HS-5 (cell line): ENCODE measurements at places on chromosomes 3 and 15.

GRCh38 chr15:85527895-85528294 lies 147.5 kb downstream of the AKAP13 start:
- no peak for DNase-seq

DNA sequence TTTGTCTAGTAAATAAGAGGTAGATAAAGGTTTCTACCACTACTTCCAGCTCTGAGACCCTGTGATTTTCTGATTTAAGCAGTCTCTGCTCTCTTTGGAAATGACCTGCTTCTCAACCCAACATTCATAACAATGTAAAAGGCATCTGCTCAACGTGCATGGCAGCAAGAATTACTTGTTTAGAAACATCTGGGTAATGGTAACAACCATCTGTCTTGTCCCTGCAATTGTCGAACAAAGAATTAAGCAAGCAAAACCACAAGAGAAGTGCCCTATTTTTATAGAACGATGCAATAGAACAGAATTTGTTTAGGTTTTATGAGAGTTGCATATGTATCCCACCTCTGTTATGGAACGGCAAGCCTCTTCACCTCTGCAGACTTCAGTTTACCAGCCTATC lies 7.1 kb upstream of the FSIP1 start:
- no peak for DNase-seq

DNA sequence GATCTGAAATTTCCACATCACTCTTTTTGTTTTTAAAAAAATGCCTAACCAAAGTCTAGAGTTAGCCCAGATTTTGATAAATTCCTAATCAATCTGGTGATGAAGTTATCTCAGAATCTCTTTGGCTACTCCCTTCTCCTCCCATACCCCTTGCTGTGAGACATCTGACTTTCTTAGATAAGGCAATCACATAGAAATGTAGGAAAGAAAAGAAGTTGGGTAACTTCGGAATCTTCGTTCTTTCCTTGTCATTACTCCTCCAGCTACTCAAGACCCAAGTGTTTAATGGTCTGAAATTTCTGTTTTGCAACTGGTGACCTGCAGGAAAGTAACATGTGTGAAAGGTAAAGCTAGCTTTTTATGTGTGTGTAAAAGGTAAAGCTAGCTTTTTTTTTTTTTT lies 37.8 kb downstream of the MYL3 start:
- DNase-seq, result no peak

- no peak for DNase-seq
Observed at GRCh38 chr3:61645148-61645547, 83.8 kb downstream of the PTPRG start.

GRCh38 chr3:125480656-125481374 lies 39.2 kb downstream of the SNX4 start:
- peak; percentile 79 for DNase-seq

DNA sequence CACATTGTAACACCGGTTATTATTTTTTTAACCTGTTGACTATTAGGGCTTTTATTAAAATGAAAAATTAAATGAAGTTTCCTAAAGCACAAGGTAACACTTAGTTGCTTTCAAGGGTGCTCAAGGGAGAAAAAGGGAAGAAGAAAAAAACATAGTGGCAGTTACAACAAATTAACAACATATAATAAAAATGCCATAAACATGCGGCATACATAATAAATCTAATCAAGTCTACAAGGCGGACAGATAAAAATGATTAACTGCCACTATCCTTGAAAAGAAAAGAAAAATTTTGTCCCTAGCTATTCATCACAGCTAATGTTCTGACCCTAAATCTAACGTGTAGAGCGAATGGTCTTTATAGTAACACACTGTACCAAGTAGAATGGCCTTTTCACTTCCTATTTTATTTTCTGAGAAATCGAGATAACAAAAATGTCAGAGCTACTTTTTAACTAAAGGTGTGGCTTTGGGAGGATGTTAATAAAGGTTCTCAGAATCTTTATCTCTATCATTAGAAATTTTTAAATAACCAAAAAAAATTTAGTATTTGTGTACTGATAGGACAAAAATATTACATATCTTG lies 194.9 kb downstream of the FOXP1 start:
- no peak for DNase-seq

DNA sequence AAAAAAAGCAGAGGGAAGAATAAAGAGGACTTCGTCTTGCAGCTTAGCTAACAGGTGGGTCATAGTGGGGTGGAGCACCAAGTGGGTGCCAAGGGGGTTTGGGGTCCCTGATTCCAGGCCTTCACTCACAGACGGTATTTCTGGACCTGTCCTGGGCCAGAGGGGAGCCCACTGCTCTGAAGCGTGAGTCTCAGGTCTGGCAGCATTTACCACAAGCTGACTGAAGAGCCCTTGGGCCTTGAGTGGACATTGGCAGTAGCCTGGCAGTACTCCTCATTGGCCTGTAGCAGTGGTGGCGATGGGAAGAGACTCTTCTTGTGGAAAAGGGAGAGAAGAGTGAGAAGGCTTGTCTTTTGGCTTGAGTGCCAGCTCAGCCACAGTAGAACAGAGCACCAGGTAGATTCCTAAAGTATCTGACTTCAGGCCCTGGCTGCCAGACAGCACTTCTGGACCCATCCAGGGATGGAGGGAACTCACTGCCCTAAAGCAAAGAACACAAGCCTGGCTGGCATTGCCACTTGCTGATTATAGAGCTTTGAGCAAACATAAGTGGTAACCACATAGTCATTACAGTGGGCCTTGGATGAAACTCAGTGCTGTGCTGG lies 72.9 kb downstream of the GLDN start:
- no peak for DNase-seq

- DNase-seq, result no peak
Observed at GRCh38 chr3:156803952-156804741, 22.0 kb upstream of the LEKR1 start.

DNA sequence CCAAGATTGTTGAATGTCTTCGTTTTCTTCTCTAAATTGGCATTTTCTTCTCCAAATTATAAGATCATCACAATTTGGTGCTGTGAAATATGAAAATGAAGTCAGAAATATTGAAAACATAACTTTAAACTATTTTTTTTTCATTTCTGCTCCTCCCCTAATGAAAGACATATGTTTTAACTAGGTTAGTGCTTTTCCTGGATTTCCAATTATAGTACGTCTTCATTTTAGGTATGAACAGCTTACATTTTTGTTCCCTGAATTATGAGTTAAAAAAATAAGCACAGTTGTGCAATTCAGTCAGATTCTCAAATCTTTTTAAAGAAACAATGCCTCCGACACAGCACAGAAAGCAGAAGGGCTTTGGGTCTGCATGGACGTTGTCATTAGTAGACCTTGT lies 83.5 kb upstream of the CFAP20DC start:
- peak; percentile 8 for DNase-seq

GRCh38 chr3:165903885-165904630 lies 66.8 kb upstream of the BCHE start:
- DNase-seq, result peak; percentile 22

GRCh38 chr15:98791046-98791701 lies 142.8 kb downstream of the IGF1R start:
- DNase-seq, result no peak

DNA sequence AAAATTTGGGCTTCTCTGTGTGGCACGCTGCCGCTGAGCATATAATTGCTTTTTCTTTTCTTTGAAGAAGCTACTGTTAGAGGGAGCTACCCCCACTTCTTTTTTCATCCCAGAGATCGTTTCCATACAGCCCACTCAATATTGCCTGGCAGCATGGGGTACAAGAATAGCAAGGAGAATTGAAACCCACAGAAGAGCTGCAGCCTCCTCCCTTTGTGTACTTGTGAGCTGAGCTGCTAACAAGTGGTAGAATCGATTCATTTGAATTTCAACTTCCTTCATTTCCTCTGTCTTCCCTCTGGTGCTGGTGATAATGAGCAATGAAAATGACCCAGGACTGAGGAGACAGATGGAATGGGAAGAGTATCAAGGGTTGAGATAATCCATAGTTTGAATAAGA lies 64.9 kb downstream of the LRRC3B start:
- DNase-seq, result no peak

DNA sequence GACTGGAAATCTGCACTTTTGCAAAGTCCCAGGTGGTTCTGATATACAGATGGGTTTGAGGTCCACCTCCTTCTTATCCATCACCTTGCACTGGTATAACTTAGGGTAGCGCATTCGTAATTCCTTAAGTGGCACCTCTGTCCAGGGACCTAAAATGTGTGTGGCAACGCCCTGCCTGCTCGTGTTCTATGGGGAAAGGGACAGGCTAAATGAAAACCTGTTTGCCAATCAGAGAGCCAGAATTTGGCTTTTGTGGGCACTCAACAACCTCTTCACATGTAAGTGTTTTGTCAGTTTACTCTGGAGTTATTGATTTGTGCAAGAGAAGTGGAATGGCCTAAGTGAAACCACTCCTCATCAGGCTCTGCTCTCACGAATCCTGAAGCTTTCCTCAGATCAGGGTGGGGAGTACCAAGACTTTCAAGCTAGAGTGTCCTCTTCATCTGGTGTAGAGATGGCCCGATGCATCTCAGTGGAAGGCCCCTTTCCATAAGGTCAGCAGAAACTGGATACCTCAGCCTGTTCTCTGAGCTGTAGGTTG lies 138.3 kb downstream of the ALDH1A2 start:
- DNase-seq, result no peak

GRCh38 chr3:198079771-198080520 lies 119.9 kb downstream of the LMLN start:
- DNase-seq, result no peak

GRCh38 chr3:165359005-165359404 lies 162.8 kb upstream of the SLITRK3 start:
- DNase-seq, result no peak

DNA sequence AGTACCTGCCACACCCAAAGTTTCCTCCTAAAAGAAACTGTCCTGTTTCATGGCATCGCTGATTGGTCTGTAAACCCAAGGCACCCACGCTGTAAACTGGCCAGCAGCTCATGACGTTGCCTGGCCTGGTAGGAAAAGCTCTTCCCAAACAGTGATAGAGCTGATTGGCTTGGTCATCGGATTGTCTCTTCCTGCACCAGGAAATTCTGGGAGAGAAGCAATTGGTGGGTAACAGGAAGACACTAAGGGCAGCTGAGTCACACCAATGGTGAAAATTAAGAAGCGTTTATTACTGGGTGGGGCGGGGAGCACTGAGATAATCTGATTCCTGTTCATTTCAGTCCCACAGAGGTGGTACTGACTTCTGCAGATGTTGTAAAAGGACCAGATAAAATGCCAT lies 31.0 kb downstream of the KLHL6 start:
- no peak for DNase-seq

DNA sequence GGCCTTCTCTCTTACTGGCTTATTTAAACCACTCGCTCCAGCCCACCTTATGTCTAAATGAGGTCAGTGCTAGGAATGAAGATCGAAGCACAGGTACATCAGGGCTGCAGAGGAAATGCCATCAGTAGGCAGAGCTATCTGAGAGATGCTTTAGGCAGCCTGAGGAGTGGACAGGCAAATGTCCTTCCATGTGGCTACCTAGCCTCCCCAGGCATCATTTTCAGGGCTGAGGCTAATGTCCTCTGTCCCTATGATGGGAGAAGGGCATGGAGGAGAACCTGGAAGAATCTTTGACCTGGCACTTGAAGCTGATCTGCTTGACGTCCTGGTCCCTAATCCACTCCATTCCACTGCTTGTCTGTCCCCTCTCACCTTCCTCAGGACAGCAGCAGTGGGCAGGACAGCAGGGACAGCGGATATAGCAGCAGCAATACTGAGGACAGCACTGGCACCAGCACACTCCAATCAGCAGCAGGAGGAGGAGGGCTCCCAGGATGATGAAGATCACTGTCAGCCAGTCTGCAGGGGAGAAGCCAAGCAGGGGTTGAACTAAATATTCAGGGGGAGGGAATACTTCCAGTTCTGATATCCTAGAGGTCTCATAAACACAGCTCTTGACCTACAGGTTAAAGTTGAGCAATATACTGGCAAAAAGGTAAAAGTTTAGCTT lies 21.0 kb downstream of the ILDR1 start:
- DNase-seq, result no peak

DNA sequence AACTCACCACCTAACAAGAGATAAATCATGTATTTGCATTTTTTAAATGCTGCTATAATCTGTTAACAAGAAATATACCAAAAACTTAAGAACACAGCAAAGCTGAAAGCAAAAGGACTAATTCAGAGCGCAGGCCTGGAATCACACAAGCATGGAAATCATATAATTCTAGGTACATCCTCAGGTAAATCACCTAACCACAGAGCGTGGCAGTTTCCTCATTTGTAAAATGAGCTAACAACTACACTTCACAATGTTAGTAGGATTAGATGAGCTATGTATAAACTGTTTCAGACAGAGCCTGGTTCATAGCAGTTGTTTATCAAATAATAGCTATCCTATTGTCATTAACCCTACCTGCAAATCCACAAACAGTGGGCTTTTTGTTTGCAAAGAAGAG lies 146.4 kb downstream of the ERC2 start:
- no peak for DNase-seq
